ENCODE measurements at places on chromosomes 11 and 22.

DNA sequence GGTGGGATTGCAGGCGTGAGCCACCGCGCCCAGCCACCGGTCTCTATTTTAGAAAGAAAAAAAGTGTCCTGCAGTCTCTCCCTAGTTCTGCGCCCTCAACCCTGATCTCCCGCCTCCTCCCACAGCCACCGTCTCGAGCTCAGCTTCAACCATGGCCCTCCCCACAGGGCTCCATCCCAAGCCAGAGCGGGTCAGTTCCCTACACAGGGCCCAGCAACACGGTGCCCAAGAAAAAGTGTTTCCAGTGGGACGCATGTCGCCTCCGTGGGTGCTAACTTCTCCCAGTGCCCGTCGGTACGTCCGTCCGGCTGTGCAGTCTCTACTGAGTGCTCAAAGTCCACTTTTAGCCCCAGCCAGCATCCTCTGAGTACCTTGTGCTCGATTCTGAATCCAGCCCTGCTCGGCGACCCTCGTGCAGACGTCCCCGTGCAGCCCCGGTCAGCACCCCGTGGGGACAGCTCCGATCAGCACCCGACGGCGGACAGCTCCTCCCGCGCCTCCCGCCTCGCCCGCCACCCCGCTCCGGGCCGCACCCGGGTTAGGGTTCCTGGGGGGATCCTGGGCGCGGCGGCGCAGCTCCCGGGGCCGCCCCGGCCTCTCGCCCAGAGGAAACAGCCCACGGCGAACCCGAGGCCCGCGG, 657 bp upstream of the MAPK8IP2 start:
- DNase-seq, result no peak

DNA sequence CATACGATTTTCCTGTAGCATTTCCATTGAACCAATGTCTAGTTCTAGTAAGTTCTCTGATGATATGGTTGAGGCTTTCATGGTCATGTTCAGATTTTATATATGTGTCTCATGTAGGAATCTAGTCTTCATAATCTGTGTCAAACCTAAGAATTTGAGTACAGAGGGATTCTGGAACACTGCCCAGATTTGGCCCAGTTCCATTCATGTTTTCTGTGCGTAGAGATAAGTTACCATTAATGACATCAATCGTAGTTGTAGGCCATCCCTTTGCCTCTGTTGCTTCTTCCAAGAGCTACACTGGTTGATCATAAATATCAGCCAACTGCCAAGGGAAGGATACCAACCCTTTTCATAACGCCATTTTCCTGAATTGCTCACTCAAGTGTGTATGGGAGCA, 23.3 kb downstream of the ST3GAL4 start:
- DNase-seq, result no peak

- DNase-seq, result no peak
These were observed 1.5 kb upstream of the PLEKHA7 start for GRCh38 chr11:17015627-17016126.

- no peak for DNase-seq
These were observed 243.6 kb downstream of the NELL1 start for GRCh38 chr11:20912922-20913512.

GRCh38 chr11:10407749-10408685, 47.0 kb upstream of the AMPD3 start:
- no peak for DNase-seq

DNA sequence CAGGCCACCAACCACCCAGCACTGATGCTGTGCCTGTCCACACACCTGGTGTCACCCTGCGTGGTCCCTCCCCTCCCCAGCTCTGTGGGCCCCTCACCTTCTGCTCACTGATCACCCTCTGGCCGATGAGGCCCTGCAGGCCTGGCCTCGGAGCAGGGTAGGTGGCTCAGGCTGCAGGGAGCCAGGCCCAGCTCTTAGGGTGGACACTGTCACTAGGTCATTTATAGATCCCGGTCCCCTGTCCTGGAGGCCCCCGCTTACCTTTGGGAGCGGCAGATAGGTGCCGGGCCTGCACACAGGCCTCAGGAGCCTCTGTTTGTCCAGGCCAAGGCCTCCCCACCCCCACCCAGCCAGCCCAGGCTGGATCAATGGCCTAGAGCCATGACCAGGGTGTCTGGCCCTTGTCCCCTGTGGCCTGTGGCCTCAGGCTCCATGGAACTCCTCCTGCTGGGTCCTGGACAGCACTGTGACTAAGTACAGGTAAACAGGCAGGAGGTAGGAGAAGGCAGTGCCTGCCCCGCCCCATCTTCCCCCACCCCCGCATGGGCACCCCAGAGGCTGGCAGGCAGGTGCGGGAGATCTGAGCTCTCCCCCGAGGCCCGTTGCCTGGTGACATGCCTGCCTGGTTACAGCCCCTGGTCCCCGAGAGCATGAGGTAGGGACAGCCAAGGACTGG, at the start of gene TMPRSS6:
Gene TMPRSS6, minus strand, starts transcription at position 472 of the 676 bp plus-strand sequence. CDS start 6,296 bp downstream, outside the sequence.
- no peak for DNase-seq

DNA sequence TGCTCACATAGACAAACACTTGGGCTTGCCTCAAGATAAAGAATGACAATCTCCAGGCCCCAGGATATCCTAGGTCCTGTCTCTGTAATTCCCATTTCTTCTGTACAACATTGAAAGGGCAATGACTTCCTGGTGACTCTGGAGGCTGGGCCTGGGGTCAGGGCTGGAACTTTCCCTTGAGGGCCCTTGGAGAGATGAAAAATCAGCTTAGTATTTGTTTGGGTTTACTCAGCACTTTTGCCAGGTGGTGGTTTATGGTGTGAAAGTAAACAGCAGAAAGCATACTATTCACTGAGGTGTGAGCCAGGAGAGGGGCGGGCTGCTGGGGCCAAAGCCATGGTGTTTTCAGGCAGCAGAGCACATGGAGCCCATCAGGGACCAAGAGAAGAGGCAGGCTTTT, 214.7 kb upstream of the NARS2 start:
- no peak for DNase-seq

DNA sequence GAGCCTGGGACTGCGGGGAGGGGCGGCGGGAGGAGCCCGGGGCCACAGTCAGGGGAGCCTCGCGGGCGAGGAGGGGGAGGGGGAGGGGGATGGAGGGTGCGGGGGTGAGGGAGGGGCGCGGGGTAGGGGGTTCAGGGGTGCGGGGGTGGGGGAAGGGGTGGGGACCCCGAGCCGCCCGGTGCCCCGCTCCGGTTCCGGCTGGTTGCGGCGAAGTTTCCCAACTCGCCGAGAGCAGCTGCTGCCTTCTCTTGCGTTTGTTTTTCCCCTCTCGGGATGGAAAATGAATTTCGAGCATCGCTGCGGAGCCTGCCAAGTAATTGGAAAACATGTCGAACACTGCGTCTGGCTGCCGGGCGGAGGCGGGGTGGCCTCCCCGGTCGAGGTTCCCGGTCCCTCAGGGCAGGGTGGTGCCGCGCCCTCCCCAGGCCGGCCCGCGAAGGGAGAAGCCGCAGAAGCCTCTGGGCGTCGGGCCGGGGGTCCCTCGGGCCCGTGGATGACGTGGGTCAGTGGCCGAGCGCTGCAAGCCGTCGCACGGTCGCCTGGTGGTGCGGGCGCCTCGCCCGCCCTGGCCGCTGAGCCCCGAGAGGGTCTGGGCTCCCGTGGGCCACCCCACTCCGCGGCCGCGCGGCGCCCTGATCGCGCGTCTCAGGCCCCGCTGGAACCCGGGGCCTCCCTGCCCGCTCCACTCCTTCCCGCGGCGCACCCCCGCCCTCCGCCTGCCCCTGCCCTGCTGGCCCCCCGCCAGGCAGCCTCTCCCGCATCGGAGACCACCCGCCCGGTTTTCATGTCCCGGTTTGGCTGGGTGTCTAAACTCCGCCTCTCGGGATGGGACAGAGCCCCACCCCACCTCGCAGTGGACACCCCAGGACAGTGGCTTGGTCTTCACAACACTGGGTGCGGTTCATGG, 12.1 kb downstream of the SPATA19 start:
- DNase-seq, result no peak

DNA sequence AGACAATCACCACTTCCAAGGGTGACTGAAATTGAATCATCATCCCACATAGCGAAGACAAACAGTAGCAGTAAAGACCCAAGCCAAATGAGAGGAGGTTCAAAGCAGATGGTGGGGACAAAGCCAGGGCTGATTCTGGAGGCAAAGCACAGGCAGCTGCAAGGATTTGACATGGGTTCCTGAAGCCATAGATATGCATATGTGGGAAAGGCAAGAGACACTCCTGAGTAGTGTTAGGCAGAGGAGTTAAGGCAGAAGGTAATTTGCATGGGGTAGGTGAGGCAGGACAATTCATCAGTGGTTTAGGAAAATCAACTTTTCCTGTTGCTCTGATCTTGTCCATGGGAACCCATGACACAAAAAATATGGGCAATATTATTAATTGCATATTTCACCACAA, 462.8 kb downstream of the FAM181B start:
- DNase-seq, result no peak

GRCh38 chr11:24560324-24560723, 63.5 kb downstream of the LUZP2 start:
- peak; percentile 36 for DNase-seq

GRCh38 chr11:107263844-107264563, 193.6 kb downstream of the CWF19L2 start:
- DNase-seq, result no peak

- DNase-seq, result peak; percentile 85
These were observed at the start of gene USP2 for GRCh38 chr11:119381181-119381988. TSS of gene USP2 (minus strand) at chr11:119381690. CDS start at chr11:119373480, 8,210 bp downstream.

- no peak for DNase-seq
These were observed 13.0 kb downstream of the ZBED4 start for GRCh38 chr22:49866646-49867045.

GRCh38 chr22:37894939-37895670, 11.0 kb upstream of the MICALL1 start:
- no peak for DNase-seq

DNA sequence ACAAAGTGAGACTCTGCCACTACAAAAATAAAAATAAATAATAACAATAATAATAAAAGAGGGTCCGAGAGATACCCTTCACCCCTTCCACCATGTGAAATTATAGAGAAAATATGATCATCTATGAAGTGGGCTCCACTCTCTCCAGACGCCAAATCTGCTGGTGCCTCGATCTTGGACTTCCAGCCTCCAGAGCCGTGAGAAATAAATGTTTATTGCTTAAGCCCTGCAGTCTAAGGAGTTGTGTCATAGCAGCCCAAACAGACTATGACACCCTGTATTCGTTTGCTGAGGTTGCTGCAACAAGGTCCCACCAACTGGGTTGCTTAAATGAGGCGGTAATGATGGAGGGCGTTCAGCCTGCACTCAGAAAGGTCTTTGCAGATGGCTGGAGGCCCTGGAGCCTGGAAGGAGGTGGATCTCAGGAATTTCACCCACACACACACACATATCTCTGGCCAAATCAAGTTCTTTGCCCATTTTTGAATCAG, 7.6 kb upstream of the SEPTIN5 start:
- DNase-seq, result no peak

DNA sequence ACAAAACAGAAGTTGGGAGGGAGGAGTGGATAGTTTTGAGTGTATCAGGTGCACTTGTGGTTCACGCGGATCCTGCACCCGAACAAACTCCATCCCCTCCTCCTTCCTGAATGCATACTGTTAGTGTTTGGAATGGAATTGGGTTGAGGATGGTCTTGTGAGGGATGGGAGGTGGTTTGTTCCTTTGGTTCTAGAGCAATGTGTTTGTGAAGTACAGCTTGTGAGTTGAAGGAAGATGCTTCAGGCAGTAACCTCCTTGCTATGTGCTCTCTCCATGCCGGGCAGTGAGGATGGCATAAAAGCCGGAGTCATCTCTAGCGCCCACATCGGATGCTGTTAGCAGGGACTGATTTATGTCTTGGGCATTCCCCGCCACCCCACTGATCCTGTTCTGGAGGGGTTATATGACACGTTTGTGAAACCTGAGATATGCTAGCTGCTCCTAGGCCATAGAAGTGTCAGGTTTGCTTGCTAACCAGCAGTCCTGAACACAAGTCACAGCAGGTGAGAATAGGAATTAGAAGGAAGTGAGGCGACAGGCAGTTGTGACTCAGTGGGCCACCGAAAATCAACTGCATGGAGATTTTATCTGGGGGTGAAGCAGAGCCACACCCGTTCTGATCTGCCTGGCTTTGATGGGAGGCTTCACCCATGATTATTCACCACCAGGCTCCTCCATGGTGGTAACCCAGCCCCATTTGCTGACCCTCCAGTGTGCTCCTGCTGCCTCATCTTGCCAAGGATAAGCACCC, 2.2 kb downstream of the BCR start:
- no peak for DNase-seq

GRCh38 chr11:459511-460220, 9.6 kb downstream of the PTDSS2 start:
- DNase-seq, result no peak

GRCh38 chr11:80024119-80024518, 583.3 kb upstream of the TENM4 start:
- DNase-seq, result no peak

- no peak for DNase-seq
These were observed 33.4 kb downstream of the PGR start for GRCh38 chr11:101096036-101096704.

Measured in LNCaP clone FGC (cell line).